NCI-H1092 treated with DMSO at 0.1 percent for 48 hours (cell line): ENCODE measurements at places on chromosomes 13 and 19.
A peak's percentile ranks its signal among the peaks of the same experiment; 100 is the strongest.

- DNase-seq = no peak
Measured at GRCh38 chr13:29519921-29520320, 75.6 kb downstream of the SLC7A1 start.

DNA sequence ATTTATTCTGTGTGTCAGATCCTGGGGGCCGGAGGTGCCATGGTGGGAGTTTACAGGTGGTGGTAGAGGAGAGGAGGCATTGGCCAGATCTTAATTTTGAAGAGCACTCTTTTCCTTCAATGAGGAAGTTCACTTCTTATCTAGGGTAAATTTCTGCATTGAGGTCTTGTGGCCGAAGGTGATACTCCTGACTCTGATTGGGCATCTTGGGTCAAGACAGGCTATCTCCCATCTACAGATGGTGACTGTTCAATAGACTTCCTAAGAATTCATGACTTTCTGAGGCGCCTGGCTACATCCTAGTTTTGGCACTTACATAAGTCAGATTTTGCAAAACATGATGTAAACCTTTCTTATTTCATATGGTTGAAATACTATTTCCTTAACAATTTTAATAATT lies 135.2 kb downstream of the SUCLA2 start:
- DNase-seq = no peak

- DNase-seq = no peak
Measured at GRCh38 chr13:112212533-112212932, 145.6 kb downstream of the SOX1 start.

DNA sequence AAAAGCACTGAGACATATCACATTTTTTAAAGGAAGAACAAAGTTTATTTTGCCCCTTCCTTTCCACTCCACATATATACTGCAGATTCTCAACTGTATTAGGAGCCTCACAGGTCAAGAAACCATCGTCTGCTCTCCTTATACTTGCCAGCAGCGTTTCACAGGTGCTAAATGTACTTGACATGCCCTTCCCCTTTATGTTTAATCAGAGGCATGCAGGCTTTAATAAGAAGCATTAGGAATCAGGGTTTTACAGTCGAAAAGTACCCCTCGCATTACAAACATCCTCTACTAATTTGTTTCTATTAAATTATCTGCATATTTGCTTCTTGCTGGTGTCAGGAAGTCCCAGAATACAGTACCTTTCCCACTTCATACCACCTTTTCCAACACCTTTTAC lies 3.7 kb upstream of the RAP2A start:
- peak; percentile 61 for DNase-seq

GRCh38 chr13:50459046-50459445 lies 384.4 kb downstream of the DLEU7 start:
- no peak for DNase-seq

DNA sequence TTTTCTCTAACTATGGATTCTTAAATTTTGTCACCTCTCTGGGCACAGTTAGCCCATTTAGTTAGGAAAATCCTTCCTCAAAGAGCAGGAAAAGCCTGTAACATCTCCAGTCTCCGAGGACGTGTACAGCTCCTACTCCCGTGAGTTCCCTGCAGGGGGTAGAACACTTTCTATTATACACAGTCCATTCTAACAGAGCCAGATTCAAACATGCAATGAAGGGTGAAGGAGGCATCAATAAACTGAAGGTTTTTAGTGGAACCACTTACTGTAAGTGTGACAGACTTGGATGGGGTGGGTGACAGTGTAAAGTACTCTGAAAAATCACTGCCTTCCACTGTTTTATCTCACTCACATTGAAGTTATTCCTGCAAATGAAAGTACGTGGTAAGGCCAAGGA lies 204.7 kb upstream of the DACH1 start:
- DNase-seq = no peak

DNA sequence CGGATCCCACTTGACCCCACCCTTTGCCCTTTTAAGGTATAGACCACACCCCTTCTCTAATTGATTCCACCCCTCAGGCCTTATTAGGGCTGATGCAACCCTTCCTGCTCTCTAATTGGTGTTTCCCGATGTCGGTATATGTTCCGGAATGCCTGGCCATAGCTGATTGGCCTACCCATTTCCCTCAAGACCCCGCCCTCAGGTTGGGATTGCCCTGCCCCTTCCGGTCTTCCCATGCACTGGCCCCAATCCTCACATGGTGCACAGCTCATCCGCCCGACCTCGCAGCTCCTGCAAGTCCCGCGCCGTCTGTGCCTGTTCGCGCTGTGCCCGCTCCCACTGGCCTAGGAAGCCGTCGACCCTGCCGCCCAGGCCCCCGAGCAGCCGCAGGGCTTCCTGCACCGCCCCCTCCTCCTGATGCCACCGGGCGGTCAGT lies 18.1 kb downstream of the TSKS start:
- no peak for DNase-seq

GRCh38 chr19:10102787-10103236 lies 334 bp upstream of the ANGPTL6 start:
- no peak for DNase-seq

DNA sequence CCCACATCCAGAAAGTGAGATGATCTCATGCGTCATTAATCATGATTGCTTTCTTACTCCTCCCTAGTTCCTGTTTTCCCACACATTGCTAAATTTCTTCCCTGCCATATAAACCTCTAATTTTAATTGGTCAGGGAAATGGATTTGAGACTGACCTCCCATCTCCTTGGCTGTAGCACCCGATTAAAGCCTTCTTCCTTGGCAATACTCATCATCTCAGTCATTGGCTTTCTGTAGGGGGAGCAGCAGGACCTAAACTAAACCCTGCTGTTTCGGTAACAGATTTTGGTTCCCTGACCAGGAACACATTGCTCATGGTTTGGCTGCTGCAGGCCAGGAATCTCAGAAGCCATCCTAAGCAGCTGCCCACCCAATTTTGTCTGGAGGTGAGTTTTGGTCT lies 61.7 kb downstream of the SPRYD7 start:
- no peak for DNase-seq

DNA sequence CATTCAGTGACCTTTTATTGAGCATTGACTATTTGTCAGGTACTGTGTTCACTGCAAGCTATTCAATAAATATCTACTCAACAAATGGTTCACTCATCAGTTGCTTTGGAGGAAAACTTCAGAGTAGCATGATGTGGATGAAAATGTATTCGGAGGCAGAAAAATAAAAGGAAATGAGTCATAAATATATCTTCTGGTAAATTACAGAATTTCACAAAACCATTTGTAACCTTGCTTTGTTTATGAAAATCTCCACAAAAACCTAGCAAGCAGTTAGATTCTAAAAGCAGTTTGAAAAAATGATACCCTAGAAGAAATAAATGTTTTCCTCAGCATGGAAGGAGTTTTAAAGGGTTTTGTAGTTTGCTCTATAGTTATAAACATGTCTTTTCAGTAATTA lies 399.6 kb downstream of the LMO7 start:
- no peak for DNase-seq

- DNase-seq = no peak
Measured at GRCh38 chr19:52941941-52942385, 18.7 kb upstream of the ZNF888 start.

DNA sequence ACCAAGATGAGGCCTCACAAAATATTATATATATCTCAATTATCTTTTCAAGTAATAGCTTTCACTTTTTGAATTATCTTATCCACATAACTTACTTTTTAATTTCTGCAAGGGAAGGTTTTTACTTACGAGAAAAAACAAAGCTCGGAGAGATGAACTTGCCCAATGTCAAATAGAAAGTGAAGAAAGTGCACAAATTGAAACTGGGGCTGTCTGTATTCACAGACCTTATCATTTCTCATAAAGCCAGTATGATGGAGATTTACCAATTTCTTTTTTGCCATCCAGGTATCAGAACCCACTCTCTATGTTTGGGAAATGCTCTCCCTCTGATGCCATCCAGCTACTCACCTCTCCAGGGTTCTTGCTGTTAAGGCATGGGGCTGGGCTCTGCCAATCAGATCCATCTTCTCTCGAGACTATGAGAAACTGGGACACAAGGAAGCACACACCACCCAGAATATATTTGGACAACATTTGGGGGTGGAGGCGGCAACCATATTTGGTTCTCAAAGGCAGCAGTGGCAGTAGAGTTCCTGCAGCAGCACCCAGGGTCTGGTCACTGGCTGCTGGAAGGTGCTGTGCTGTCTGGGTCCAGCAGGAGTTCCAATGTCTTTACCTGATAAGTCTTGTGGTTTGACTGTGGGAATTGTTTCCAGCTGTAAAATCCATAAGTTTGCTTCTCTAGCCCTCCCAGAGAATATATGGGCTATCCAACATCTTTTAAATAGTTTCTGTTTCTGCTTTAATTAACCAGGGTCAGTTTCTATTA lies 45.8 kb upstream of the SCEL start:
- DNase-seq = no peak

DNA sequence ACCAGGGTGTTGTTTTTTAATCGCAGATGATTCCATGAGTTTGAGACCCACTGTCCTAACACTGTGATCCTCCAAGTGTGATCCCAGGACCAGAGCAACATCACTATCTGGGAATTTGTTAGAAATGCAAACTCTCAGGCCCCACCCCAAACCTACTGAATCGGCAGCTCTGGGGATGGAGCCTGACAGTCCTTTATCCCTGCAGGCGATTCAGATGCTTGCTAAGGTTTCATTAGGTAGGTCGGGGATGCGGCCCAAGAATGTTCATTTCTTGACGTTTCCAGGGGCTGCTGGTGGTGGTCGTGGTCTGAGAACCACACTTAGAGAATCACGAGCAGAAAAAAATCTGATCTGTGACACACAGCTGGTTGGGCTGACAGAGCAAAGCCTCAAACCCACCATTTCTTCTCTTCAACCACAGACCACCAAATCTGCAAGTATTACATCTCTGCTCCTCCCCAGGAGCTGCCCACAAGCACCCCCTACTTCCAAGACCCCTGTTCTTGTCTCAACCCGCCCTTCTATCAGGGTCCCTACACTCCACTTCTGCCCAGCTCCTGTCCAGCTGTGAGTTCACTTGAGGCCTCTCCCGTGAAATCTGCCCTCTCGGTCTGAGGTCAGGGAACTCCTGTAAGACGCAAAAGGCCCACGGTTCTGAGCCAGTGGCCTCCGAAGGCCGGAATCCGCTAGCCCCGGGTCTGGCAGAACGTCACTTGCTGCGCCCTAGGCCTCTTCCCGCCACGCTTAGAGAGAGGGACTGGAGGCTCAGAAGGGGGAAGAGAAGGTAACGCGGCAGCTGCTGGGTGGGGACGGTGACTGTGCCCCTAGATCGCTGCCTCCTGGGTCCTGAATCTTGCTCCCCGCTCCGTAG lies 1.1 kb upstream of the FARP1 start:
- peak; percentile 73 for DNase-seq

GRCh38 chr19:44747739-44748425 lies 626 bp upstream of the BCL3 start:
- peak; percentile 22 for DNase-seq

DNA sequence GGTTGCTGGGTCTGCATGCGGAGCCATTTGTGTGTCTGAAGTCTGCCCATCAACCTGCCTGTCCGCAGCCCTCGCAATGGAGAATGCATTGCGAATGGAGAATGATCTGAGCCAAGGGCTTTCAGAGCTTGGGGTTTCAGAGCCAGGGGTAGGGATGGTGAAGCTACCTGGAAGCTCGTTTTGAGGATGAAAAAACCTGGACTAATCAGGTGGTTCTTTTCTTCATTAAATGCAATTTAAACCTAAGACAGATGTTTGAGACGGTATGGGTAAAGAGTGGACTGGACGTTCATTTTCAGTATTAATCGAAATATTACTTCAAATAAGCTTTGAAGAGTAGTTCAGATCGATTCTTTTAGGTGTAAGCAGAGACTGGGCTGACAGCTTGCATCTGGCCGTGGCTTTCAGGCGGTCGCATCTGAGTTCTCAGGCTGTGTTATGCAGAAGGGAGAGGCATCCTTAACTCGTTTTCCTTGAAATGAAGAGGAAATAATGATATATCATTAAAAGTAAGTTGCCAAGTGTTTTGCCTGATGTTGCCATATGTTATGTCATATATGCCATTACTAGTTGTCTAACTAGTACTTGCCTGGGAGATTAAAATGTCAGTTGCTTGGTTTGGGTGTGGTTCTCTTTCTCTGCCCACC lies 801 bp downstream of the MCF2L start:
- DNase-seq = no peak

DNA sequence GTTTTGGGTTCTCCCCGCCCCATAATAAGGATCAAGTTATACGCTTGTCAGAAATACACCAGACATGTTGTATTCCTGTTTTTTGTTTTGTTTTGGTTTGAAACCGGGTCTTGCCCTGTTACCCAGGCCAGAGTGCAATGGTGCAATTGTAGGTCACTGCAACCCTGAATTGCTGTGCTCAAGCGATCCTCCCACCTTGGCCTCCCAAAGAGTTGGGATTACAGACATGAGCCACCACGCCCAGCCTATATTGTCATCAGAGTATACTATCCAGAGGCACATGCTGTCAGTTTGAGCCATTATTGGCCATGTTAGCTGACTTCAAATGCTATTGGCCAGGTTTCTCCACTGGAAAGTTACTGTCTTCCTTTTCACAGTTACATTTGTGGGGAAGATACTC lies 9.8 kb downstream of the SAFB start:
- no peak for DNase-seq

DNA sequence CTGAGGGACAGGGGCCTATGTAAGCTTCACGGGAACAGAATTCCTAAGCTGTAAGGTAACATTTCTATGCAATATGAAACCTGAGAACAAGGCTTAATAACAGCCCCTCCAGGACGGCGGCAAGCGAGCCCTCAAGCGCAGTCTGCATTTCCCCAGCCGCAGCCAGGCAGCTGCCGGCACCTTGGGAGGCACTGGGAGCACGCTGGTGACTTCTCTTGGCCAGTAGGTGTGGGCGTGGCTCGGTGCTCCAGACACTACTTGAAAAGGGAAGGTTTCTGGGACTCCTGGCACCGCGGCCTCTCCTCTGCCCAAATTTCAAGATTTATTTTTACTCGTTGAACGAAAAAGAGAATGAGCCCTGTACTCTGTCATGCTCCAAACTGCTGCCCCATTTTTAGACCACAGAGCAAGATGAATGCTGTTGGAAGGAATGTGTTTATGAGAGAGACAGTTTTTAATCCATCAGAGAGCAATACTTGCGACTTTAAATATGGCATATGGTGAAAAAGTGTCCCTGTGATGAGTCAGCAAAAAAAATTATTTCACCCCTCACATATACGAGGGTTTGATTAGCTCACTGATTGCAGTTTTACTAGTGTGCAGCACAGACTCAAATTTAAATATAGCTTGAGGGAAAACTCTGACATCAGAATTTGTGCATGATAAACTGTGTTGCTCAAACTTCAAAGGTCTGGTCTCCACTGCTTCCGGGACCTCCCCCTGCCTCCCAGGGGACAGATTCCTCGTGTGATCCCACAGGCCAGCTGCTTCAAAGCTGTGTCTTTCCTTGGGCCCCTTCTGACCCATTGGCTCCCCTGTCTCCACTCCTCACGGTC lies 81.2 kb downstream of the COL4A2 start:
- DNase-seq = no peak

DNA sequence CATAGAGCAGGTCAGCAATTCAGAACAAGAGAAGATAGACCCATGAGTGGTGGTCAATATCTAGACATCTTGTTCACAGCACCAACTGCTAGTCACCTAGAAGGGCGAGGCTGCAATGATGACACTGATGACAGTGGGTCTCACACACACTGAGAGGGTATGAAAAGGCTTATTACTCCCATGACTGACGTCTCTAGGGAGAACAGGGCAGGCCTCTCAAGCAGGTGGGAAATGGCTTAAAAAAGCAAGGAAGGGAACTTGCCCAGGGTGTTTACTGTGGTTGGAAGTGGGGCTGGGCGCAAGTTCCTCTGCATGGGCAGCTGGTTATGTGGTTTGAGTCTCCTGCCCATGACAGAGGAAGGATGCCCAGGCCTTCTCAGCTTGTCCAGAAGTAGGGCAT lies 33.8 kb downstream of the ZNF44 start:
- DNase-seq = no peak

- no peak for DNase-seq
Measured at GRCh38 chr19:14890643-14891379, 4.9 kb upstream of the OR7A17 start.
